DMS153 (cell line): ENCODE measurements at places on chromosomes 12 and 14.

DNA sequence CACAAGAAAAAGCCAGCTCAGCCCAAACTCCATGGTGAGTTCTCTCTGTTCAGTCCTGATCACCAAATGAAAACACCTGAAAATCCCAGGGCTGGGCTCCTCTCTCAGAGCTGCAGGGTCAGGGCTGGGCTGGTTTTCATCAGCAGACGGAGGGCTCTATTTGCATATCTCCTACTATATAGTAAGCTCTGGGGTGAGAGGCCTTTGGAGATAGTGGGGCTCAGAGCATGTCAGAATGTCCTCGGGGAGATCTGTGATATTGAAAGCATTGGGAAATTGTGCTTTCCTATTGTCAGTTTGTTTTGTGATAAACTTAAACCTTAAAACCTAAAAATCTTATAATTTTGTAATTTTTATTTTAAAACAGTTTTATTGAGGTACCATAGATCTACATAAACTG, 742.6 kb downstream of the TMEM121 start:
- DNase-seq = no peak

GRCh38 chr12:103865151-103865730, 24.2 kb upstream of the NT5DC3 start:
- DNase-seq = no peak

DNA sequence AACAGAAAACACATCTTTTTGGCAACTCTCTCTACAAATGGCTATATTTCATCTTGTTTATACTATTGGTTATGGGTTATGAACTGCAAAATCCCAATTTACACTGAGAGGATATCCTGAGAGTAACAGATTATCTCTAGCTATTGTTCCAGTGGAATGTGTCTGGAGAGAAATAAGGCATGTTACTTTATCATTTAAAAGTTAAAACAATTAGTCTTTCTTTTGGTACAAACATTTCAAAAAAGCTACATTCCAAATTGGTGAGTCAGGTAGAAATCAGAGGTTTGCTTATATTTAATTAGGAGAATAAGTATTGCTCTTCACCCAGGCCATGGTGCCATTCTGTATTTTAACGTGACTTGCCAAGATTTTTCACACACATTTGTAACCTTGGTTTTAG, 411.6 kb downstream of the CCER1 start:
- DNase-seq = no peak

DNA sequence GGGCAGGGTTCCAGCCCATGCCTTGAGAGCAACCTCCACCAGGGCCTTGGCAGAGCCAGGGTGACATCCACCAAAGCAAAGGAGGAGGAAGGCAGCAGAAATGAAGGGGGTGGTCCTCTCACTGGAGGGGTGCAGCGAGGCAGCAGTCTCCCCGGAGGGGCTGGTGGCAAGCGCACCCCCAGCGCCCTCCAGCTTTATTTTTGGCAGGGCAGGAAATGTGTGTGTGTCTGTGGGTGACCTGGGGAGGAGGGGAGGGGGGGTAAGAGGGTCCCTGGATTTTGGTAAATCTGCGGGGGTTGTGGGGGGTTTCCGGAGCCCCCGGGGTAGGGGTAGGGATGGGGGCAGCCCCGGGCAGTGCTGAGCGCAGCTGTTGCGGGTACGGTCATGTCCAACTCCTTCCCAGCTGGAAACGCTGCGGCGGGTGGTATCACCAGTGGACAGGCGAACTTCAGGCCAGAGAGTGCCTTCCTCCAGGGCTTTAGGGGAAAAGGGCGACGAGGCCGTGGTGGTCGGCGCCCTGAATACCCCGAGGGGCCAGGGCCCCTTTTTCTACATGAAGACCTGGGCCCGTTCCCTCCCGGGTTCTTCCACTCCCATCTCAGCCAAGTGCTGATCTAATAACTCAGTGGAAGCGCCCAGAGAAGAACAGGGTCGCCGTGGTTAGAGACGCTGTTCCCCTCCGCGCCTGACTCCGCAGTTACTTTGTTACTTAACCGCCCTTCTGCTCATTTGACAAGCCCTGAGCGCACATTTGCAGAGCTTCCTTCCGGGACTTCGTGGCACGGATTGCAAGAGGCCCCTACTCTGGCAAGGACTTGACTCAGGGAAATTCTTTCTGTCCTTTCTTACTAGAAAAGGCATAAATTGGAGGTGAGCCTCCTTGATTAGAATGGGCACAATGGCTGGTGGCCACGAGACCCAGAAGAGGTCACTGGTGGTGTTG, 55.2 kb downstream of the FOS start:
- DNase-seq = no peak

- no peak for DNase-seq
Measured at GRCh38 chr12:81998761-81999378, 239.7 kb upstream of the PPFIA2 start.

- no peak for DNase-seq
Measured at GRCh38 chr12:108843187-108843586, 14.2 kb downstream of the SSH1 start.

- DNase-seq = no peak
Measured at GRCh38 chr12:131085816-131086591, 132.3 kb downstream of the ADGRD1 start.

DNA sequence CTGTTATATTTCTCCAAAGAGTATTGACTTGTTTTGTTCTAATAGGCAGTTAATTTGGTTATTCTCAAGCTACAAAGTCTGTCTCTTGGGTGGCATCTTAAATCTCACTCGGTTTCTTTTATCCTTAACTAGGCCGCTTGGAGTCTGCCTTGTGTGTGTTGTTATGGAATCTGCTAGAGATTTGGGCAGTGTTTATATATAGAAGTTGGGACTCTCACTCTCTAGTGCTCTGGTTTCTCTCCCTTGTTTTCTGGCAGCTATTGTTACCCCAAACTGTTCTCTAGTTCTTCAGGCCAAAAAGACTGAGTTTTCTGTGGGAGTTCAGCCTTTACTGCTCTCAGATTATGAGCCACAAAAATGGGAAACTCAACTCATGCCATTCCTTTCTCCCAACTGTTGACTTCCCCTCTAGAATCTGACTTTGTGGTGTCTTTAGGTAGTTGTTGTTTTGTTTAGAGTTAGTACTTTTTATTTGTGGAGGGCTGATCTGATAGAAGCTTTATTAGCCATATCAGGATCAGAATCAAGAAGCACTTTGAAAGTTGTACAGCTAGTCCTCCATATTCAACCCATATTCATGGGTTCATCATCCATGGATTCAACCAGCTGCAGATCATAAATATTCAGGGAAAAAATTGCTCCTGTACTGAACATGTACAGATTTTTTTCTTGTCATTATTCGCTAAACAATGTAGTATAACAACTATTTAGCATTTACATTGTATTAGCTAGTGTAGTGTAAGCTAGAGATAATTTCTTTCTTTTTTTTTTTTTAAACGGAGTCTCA, 11.2 kb downstream of the PSMA6 start:
- no peak for DNase-seq

- peak; percentile 43 for DNase-seq
Measured at GRCh38 chr14:106372870-106373652, 846.7 kb downstream of the TMEM121 start.

GRCh38 chr12:121005346-121005815, 10.9 kb downstream of the C12orf43 start:
- peak; percentile 34 for DNase-seq

DNA sequence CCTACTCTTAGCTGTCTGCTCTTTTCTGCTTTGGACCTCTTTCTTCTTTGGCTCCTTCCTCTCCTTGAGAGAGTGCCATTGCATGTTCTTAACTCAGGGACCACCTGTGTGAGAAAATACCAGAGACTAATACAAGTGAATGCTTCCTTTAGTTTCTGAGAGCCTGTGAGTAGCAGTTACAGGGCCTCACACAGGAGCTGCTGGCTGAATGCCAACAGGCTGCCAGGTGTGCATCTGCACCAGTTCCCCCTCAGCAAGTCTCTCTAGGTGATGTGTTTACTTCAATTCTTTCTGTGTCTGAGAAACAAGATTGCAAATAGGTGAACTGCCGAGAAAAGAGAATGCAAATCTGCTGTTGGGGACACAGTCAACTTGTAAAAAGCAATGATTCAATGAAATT, 108.2 kb downstream of the STXBP6 start:
- DNase-seq = peak; percentile 65

DNA sequence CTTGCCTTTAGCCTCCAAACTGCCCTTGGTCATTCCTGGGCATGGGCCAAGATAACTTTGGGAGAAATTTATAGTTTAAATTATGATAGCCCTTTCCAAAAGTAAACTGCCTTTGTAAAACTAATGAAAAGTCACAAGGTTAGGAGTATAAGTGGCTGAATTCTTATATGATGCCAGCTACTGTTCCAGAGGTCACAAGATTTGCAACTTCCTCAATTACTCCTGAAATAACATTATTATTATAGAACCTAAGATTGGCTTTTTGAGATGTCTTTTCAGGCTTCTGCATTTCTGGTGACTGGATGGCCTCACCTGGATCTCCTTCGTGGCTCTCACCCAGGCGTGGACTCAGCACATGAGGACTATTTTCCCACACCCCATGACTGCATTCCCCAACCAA, 55.0 kb downstream of the OSBPL8 start:
- no peak for DNase-seq

GRCh38 chr14:39342768-39343167, 89.5 kb downstream of the FBXO33 start:
- DNase-seq = no peak

GRCh38 chr12:106067606-106068205, 71.0 kb downstream of the NUAK1 start:
- DNase-seq = no peak

DNA sequence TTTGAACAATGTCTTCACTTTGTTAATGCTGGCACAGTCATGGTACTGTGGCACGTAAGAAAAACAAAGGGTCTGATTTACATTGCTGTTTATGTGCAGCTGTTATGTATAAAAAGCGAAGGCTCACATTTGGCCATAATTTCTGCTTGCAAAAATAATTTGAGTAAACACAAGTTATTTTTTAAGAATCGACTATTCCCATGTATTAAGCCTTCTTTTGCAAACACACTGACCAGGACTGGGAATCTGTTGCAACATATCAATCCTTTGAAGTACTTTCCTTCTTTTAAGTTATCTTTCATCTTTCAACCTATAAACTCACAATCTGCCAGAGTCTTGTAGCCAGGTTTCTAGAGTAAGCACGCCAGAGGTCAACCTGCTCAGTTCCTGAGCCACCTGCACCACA, 145.4 kb upstream of the BMP4 start:
- no peak for DNase-seq
